NCI-H2107 (cell line): ENCODE measurements at places on chromosomes 5 and 9.

DNA sequence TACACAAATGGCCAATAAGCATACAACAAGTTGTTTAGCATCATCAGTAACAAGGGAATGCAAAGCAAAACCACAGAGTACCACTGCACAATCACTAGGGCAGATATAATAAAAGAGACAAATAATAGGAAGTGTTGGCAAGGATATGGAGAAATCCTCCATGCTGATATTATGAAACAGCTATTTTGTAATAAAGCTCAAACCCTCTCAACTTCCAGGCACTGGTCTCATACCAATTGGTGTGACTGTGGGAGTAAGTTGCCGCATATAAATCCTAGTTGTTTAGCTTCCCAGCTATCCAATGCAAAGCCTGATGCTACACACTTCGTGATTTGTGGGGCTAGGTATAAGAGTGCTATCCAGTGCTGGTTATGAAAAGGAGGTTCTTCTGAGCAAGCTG, 88.6 kb downstream of the SMIM23 start:
- no peak for DNase-seq

DNA sequence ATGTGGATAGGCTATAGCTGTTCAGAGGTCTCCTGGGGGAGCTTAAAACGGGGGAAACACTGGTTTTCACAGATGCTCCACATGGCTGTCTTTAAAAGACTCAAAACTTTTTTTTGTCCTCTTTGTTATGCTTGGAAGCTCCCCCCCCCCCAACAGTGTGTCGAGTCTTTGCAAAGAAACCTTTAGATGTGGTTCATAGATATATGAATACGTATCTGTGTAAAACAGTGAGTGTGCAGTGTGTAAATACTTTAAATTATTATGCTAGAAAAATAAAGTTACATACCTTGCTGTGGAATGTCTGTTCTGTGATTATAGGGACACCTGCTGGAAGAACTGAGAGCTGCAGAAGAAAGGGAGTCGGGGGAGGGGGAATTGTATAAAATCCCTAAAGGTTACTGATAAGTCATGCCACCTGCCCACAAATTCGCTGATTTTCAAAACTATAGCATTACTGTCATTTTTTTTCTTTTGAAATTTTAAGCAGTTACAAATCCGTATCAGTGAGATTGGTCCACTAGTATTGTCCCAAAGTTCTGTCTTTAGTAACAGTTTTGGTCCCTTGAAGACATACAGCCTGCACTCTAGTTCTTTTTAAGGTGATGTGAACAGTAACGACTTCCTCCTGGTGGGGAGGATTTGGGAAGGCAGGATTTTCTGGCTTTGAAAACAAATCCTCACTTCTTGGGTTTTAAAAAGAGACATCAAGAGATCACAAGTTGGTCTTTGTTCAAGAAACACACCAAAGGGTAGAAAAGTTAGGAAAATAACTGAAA, 22.9 kb downstream of the RGMB start:
- DNase-seq, result no peak

DNA sequence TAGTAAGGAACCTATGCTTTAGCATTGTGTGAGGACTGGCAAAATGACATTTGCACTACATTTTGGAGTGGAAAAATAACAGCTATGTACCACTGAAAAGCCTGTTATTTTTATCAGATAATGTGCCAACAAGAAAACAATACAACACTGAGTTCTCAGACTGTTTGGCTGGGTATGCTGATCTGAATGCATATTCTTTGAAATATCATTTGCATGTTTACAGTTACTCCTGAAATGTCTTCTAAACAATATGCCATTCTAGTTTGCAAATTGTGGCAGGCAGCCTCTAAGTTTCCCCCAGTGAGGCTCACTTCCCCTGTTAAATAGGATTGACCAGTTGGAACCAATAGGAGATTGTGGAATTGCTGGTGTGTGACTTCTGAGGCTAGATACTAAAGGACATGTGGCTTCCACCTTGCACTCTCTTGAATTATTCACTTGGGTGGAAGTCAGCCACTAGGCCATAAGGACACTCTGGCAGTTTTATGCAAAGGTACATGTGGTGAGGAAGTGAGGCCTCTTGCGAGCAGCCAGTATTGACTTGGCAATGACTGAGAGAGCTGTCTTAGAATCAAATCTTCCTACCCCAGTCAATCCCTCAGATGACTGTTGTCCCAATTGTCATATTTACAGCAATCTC, 250.4 kb upstream of the PCSK5 start:
- no peak for DNase-seq

DNA sequence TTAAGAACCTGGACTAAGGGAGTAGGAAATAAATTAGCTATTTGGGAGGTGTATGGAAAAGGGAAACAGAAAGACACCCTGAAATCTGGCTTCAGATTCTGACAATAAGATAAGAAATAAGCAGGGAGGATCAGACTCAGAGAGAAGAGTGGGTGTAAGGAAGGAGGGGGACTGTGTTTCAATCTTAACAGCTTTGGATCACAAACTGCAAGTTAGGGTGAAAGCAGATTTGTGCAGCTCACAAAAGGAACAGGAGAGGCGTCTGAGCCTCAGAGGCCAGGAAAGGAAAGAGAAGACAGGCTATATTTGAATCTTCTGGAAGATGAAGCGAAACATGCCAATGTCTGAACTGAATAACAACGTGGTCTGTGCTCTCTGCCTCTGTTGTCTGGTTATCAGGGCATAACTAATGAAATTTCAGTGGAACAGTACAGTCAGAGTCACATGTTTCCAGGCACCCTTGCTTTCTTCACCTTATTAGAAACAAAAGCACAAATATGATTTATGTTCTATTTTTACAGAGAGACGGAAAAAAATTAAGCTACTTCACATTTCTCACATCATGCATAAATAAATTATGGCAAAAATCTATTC, 26.6 kb downstream of the SGTB start:
- DNase-seq, result no peak

GRCh38 chr5:128441941-128442350, 96.1 kb downstream of the FBN2 start:
- no peak for DNase-seq

- DNase-seq, result no peak
Measured at GRCh38 chr9:132078699-132079356, 839 bp downstream of the MED27 start.

DNA sequence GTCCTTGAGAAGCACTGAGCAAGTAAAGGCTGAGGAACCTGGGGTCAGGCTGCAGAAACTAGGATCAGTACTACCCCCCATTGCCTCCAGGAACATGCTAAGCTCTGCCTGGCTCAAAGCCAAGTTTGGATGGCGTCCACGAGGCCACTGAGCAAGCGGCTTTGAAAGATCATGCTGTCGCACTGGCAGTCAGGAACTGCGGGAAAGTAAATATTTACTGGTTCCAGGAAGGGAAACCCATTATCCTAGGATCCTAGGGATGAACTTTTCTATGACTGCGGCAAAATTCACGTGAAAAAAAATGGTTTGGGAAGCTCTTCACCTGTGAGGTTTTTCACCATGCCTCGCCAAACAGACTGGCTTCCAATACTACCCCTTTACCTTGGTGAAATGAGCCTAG, 75.3 kb upstream of the PJA2 start:
- peak; percentile 19 for DNase-seq

DNA sequence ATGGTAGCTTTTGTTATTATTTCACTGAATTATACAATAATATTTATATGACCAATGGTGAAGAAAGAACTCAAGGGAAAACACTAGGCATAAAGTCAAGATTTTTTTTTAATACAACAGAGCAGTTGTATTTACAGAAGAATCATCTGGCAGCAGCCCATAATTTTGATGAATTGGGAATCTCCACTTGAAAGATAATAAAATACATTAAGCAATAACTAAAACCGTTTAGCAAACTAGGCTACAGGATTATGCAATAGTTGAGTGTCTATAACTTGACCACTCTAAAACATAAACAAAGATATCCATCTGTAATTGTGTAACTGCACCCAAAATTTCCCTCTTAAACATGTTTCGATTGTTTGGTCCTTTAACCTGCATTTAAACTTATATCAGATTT, 80.8 kb downstream of the SNCAIP start:
- DNase-seq, result no peak

GRCh38 chr9:104386425-104387069, 117.5 kb upstream of the OR13F1 start:
- peak; percentile 3 for DNase-seq

- no peak for DNase-seq
Measured at GRCh38 chr5:151571270-151572173, 19.6 kb downstream of the FAT2 start.

GRCh38 chr5:137633896-137634295, 102.0 kb downstream of the KLHL3 start:
- DNase-seq, result no peak

DNA sequence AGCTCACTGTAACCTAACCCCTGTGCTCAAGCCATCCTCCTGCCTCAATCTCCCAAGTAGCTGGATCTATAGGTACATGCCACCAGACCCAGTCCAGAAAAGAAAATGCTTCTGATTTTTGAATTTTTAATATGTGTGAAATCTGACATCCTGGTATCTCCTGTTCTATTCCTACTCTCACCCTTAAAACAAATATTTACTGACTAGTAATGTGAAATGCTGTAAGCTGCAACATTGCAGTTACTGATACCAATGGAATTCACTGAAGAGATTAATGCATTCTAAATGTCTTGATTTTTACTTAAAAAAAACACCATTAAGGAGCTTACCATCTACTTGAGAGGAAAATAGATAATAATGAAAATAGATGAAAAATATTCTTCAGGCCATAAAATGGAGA, 162.7 kb upstream of the TSLP start:
- no peak for DNase-seq

DNA sequence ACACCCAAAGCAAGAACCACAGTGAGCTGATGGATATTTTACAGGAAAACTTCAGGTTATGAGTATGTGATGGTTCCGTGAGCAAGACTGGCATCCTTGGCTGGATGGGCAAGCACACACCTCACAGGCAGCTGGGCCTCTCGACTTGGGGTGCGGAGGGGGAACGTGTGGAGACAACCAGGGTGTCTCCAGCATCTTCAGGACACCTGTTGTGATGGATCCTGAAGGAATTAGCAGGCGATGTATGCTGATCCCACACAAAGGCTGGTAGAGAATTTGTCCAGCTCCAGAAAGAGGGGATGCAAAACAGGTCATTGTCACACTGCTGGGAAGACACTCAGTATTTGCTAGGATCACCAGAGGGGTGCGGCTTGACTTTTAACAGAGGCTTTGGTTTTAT, 42.7 kb downstream of the SECISBP2 start:
- no peak for DNase-seq

DNA sequence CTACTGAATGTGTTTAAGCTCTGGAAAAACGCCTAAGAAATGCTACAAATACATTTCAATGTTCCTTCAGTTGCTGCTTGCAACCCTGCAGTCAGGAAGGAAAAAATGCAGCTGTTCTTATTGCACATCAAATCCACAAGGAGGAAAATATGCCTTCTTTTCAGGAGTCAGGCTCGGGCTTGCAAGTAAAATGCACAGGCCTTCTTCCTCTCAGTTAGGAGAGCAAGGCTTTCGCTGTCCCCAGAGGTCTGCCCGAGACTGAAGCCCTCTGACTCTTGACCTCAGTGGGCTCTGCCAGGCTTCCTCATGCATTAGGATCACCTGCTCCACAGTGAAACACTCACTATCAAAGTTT, 899 bp upstream of the SHC3 start:
- DNase-seq, result no peak

DNA sequence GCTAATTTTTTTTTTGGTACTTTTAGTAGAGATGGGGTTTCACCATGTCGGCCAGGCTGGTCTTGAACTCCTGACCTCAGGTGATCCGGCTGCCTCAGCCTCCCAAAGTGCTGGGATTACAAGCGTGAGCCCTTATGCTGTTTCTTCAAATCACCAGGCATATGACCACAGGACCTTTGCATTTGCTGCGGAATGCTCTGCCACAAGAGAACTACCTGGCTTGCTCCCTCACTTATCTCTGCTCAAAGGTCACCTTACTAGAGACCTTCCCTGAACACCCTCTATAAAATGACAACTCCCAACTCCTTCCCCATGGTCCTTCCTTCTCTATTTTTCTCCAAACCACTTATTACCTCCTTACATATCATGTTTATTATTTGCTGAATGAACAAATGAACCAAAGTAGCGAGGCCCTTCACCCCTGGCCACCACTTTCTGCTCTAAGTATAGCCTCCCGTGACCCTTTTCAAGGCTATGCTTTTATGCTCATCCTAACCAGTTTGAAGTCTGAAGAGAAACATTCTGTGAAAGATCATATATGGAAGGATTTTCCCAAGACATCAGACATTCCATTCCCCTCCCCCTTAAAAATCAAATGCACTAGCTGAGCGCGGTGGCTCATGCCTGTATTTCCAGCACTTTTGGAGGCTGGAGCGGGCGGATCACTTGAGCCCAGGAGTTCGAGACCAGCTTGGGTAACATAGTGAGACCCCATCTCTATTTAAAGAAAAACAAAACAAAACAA, 1.3 kb downstream of the ZER1 start:
- DNase-seq, result no peak

- DNase-seq, result no peak
Measured at GRCh38 chr9:16335788-16336580, 534.5 kb downstream of the BNC2 start.

DNA sequence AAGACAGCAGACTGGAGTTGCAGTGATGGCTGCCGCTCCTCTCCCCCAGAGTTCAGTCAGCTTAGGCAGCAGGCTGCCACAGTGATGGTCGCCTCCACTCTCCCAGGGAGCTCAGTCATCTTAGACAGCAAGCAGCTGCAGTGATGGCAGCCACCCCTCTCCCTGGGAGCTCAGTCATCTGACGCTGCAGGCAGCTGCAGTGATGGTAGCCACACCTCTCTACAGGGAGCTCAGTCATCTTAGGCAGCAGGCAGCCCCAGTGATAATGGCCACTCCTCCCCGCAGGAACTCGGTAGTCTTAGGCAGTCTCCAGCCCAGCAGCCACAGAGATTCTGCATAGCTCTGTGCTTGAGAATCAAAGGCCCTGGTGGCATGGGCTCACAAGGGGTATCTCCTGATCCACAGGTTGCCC, 582.7 kb downstream of the DTWD2 start:
- no peak for DNase-seq

DNA sequence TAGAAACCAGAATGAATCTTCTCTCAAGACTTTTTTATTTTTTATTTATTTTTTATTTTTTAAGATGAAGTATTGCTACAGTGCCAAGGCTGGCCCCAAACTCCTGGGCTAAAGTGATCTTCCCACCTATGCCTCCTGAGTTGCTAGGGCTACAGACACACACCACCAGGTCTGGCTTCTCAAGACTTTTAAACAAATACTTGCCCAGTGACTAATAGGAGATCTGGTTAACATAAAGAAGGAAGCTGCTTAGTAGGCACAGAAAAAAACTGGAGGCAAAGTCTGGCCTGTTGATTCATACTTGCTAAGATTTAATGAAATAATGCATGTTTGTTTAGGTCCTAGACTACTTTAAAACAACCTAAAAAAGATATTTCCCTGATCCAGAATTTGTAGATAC, 43.8 kb downstream of the SLC38A9 start:
- no peak for DNase-seq

- DNase-seq, result no peak
Measured at GRCh38 chr9:124483481-124483880, 23.7 kb downstream of the NR5A1 start.

- DNase-seq, result peak; percentile 23
Measured at GRCh38 chr5:37839407-37840052, at the start of gene GDNF. Gene GDNF (minus strand): TSS chr5:37840041. CDS start chr5:37834796, 5,245 bp downstream.

- peak; percentile 39 for DNase-seq
Measured at GRCh38 chr9:134283111-134283515, 43.1 kb upstream of the RXRA start.
